Esophagus squamous epithelium (tissue), 5 donors: ENCODE measurements at places on chromosomes 13 and 19.

- DNase-seq = no peak
These were observed 3.5 kb upstream of the SBNO2 start for GRCh38 chr19:1177322-1178114.

- DNase-seq = no peak
These were observed 83.7 kb downstream of the NALCN start for GRCh38 chr13:101332583-101332982.

- no peak for DNase-seq
These were observed 4.6 kb downstream of the UBA2 start for GRCh38 chr19:34432797-34433196.

- DNase-seq = no peak
These were observed 6.7 kb downstream of the SPPL2B start for GRCh38 chr19:2334986-2335846.

DNA sequence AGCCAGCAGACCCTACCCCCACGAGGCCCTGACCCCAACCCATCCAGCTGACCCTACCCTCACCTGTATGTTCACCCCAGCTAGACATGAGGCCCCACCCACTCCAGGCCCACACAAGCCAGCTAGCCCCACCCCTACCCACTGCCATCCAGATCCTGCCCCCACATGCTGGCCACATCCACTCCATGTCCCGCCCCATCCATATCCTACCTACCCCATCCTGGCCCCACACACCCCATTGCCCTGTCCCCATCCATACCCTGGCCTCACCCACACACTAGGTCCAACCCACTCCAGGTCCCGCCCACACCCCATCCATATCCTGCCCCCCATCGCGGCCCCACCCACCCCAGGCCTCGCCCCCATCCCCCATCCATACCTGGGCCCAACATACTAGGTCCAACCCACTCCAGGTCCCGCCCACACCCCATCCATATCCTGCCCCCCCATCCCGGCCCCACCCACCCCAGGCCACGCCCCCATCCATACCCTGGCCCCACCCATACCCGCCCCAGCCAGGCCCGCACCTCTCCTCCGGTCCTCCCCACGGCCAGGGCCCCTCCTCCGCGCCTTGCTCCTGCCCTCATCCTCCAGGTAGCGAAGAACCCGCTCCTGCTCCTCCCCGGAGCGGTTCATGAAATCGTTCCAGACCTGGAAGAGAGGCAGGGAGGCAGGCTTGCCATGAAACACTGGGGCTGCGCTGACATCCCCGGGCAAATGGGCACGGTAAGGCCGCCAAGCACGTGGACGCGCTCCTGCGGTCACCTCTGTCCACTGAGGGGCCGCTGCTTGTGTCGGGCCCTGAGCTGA is 7.2 kb downstream of the RNU6-9 start:
- DNase-seq = no peak

DNA sequence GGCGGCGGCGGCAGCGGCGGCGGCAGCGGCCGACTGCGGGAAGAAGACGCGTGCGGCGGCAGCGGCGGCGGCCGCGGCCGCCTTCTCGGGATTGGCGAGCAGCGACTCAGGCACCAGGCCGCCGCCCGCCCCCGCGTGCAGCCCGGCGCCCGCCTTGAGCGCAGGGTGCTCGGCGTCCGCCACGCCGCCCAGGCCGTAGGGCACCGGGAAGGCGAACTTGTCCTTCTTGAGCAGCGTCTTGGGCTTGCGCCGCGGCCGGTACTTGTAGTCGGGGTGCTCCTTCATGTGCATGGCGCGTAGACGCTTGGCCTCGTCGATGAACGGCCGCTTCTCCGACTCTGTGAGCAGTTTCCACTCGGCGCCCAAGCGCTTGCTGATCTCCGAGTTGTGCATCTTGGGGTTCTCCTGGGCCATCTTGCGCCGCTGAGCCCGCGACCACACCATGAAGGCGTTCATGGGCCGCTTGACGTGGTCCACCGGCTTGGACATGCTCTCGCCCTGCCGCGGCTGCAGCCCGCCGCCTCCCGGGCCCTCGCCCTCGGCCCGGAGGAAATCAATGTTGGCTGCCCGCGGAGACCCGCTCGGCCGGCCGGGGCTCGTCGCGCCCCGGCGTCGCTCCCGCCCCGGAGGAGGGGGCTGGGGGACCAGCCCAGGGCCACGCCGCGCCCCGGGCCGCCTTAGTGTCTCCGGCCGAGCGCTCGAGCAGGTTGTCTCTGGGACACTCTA is 621 bp downstream of the SOX21 start:
- no peak for DNase-seq
